Activated T-helper 1 cell treated with Interleukin-2 at 50 U/mL for 16 hours (primary cell): ENCODE measurements at places on chromosomes 3 and 15.

GRCh38 chr15:89067751-89068150, 20.5 kb upstream of the ABHD2 start:
- no peak for DNase-seq

DNA sequence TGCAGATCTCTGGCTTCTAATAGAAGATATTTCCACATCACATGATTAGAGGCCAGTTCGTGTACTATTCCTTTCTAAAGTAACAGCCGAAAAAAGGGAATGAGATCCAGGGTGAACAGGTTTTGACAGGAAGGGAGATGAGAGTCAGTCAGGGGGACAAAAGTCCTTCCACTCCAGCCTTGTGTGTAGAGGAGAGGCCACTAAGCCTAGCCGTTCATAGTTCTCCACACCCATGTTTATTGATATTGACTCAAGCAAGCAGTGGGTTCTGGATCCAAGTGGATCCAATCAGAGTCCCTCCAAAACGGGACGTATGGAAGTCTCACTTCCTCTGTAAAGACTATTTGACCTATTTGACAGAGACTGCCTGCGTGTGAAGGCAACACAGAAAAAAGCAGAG, 80.4 kb upstream of the LRIG1 start:
- DNase-seq = no peak

GRCh38 chr15:62752657-62753517, 289.7 kb upstream of the TPM1 start:
- no peak for DNase-seq

GRCh38 chr3:120649830-120650233, 32.2 kb downstream of the HGD start:
- no peak for DNase-seq

DNA sequence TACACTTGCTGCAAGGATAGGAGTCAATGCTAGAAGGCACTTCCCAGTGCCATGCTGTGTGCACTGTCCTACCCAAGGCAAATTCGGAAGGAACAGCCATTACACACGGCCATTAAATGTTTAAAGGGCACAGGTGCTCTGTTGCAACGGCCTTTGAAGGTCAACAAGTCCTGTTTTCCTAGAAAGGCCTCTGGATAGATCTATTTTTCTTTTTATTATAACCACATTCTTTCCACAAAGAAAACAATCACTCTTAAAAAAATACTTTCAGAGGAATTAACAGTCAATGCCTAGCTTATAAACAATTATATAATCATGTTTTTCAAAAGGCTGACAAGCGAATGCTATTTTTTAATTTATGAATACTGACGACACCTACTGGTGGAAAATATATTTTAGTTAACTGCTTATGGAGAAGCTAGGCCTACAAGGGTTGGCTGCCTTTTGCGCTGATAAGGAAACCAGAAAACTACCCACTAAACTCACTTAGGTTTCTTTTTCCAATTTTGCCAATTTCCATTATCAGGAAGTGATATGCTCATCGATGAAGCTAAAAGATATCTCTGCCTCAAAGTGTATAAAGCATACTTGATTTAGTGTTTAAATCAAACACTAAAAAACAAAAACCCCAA, 2.4 kb downstream of the ARHGEF3 start:
- DNase-seq = no peak

- DNase-seq = no peak
Measured at GRCh38 chr15:96213045-96213444, 117.5 kb upstream of the NR2F2 start.

DNA sequence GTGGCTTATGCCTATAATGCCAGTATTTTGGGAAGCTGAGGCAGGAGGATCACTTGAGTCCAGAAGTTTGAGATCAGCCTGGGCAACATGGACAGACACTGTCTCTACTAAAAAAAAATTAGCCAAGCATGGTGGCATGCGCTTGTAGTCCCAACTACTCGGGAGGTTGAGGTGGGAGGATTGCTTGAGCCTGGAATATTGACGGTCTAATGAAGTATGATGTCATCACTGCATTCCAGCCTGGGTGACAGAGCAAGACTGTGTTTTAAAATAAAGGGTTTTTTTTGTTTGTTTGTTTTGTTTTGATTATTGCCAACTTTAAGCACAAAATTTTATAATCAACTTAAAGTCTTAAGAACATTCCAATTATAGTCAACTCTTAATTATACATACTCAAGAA, 6.8 kb downstream of the PLSCR1 start:
- DNase-seq = no peak

DNA sequence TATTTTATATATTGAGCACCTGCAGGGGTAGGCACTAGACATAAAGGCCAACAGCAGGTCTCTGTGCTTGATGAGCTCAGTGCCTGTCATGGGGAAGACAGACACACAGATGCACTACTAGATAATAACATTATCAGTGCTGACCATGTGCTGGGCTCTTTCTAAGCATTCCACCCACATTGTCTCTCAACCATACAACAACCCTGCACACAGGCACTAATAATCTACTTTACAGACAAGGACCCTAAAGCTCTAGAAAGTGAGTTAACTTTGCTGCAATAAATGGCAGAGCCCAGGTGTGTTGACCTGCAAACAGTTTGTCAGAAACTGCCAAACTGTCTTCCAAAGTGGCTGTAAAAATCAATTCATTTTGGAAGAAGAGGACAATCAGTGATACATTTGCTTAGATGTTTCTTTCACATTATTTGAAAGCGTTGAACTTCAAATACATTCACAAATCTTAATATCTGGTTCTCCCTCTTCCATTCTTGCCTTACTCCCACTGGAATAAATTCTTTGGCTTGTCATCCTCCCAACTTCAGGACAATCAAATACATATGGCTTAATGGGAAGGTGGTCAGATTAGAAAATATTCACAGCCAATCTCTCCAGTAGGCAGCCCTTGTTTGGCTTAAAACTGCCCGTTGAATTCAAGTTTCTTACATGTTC, 11.0 kb upstream of the PP2D1 start:
- DNase-seq = no peak

DNA sequence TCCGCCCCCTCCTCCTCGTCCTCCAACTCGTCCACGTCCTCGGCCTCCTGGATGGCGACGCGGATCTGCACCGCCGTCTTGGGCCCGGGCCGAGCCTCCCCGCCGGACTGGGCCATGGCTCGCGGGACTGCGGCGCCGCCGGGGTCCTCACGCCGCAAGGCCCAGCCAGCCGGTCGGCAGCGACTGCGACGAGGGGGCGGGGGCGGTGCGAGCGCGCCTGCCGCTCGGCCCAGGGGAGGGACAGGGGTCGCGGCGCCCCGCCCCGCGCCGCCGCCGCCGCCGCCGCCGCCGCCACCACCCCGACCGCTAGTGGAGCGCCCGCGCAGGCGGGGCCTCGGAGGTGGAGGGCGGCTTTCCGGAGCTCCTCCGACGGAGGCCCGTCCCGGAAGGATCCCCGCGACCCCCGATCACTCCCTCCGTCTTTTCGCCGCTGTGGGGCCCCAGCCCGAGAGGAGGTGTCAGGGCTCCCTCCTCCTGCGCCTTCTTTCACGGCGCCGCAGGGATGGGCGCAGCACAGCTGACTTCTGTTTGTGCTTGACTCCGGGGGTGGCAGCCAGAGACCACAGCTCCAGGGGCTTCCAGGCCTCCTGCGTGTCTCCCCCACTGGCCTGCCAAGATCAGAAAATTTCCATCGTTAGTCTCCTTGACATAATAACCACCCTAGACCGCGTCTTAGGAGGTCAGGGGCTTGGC, at the start of gene LARP6:
Gene LARP6, minus strand, starts transcription at position 185 of the 693 bp plus-strand sequence. Its CDS starts 69 bp downstream, at position 116.
- no peak for DNase-seq

- DNase-seq = no peak
Measured at GRCh38 chr15:52464478-52464877, 64.2 kb downstream of the MYO5A start.

GRCh38 chr3:188819939-188820338, 351.8 kb upstream of the TPRG1 start:
- DNase-seq = no peak

GRCh38 chr3:174619239-174619638, 239.9 kb upstream of the NAALADL2 start:
- DNase-seq = no peak

DNA sequence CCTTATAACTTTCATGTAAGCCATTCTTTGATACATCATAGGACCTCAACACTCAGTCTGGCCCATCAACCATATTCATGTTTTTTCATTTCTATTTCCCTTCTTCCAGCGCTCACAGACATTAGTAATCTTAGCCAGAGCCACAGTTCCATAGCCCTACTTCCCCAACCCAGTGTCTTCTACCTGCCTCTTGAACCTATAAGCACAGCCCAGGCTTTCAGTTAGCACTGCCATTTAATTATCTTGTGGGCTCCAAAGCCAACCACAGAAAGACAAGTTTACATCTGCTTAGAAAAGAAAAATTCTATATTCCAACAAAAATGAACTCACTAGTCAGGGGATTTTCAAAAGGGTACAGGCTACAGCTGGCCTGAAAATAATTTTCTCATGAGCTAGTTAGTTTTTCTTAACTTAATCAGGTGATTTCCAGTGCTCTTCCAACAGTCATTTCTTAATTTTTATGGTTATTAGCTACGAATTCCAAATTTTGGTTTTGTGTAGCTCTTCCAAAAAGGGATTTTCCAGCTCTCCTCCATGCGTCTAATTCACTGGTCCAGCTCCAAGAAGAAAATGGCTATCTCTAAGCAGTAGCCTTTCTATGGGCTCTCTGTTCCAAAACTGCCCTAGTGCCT, 13.7 kb downstream of the CD200 start:
- no peak for DNase-seq

DNA sequence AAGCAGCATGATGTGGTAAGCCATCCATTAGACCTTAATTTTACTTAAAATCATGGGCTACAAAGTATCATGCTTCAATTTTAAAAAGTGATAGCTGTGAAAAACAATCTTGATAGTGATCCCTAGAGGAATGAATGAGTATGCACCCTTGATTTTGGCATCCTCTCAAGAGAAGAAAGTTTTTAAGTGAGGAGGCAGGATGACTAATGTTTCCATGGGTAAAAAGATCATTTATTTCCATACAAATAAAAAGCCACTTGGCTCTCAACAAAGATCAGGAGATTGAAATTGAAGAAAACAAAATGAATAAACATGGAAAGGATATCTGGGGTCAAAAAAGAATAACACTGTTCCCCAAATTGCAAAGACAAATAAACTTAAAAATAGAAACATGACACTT, 305.4 kb downstream of the MEX3B start:
- DNase-seq = no peak

GRCh38 chr3:177591379-177591778, 394.1 kb upstream of the TBL1XR1 start:
- DNase-seq = no peak

- DNase-seq = no peak
Measured at GRCh38 chr3:102916532-102916931, 481.7 kb downstream of the ZPLD1 start.

DNA sequence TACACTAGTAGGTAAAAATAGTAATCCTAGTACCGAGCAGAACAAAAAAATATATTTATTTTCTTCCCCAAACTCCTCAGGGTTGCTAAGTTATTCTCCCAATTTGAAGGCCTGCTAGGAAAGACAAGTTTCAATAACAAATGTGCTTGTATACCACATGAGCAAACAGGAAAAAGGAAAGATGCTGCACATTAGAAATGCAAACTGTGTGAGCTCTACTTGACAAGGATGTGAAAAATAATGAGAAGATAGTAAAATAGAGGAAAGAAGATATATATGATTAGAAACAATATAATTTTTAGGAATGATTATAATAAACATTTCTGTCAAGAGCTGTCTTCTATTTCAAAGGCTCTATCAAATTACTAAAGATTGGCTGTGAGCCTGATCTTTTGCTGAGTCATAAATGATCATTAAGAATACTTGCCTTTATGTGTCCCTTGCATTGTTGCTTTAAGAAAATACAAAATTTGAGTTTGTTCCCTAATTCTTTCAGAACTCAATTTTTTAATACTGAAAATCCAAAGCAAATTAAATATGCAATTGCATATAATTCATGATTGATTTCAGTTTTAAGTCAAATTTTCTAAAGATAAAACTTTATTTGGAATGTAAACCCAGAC, 174.2 kb downstream of the NEK10 start:
- DNase-seq = no peak

- no peak for DNase-seq
Measured at GRCh38 chr3:10015461-10015904, 10.8 kb upstream of the FANCD2 start.
